Cardiac fibroblast (primary cell): ENCODE measurements at places on chromosomes 7 and 10.

- DNase-seq = no peak
Observed at GRCh38 chr7:38842746-38843145, 66.2 kb downstream of the VPS41 start.

DNA sequence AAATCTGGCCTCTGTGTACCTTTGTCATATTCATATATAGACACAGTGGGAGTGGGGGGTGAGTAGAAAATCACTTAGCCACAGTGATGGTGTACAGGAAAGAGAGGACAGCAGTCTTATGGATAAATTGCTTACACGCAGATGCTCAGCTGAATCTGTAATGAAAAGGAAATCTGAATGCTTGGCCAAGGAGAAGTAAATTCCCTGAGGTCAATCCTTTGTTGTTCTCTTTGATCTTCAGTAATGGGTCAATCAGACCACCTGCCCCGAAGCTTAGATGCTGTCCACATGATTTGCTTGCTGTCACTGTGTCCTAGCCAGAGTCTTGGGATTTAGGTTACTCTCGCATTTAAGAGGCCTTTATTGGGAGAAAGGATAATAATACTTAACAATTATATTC lies 18.4 kb upstream of the EPHB6 start:
- DNase-seq = no peak

GRCh38 chr7:134174795-134175261 lies 47.7 kb downstream of the LRGUK start:
- peak; percentile 64 for DNase-seq

- DNase-seq = peak; percentile 82
Observed at GRCh38 chr7:129367700-129368388, 66.4 kb upstream of the STRIP2 start.

GRCh38 chr7:139630643-139631519 lies 107.4 kb downstream of the CLEC2L start:
- no peak for DNase-seq
